GM12878 (cell line): ENCODE measurements at places on chromosomes 12 and 14.

- no peak overlapping the region for H3K27ac ChIP-seq
- no peak for DNase-seq
- H3K36me3 ChIP-seq = no peaks in the 10 kb centered on the region
- no peaks in the 10 kb centered on the region for H3K4me1 ChIP-seq
- H3K4me3 ChIP-seq = no peak overlapping the region
- no peaks in the 10 kb centered on the region for H3K27me3 ChIP-seq
Measured at GRCh38 chr14:37493606-37494005, 101.4 kb downstream of the FOXA1 start.

DNA sequence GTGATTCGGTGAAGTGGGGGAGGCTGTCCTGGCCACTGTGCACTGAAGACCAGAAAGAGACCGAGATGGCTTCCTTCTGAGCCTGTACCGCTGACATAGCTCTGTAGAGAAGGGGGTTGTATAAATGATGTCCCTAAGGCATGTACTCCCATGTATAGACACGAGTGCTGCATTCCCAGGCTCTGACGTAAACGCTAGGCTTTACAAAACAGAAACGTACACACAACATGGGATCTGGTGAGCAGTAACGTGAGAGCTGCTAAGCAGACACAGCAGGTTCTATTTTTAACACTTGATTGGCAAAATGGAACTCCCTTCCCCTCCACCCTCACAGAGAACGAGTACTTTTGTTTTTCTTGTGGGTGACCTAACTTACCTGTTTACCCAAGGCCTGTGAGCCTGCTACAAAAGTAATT is 35.9 kb downstream of the ACADS start:
- DNase-seq = no peak
- H3K4me3 ChIP-seq = no peak overlapping the region
- H3K27ac ChIP-seq = no peak overlapping the region

DNA sequence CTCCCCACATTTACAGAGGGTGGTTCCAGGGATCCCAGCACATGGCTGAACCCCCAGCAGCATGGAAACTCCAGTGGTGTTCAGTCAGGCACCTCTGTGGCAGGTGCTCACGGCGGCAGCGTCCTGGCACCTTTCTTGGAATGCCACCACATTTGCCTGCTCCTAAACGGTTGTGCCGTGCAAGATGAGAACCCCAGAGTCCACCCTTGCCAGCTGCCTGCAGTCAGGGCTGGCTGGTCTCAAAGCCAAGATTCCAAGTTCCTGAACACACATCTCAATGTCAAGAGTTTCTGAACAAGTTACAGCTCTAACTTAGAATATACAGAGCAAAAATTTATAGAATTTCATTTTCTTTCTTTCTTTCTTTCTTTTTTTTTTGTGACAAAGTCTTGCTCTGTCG is 38.7 kb downstream of the DDX51 start:
- peaks cover 7% of the 10 kb centered on the region; the same call in 1 of the 2 replicates for H3K36me3 ChIP-seq
- H3K27ac ChIP-seq = no peak overlapping the region
- H3K27me3 ChIP-seq = no peaks in the 10 kb centered on the region
- DNase-seq = no peak
- H3K4me3 ChIP-seq = no peak overlapping the region

GRCh38 chr14:24058951-24059475 is 7.2 kb downstream of the CARMIL3 start:
- DNase-seq = no peak
- no peaks in the 10 kb centered on the region; the same call in 1 of the 2 replicates for H3K27me3 ChIP-seq
- H3K4me1 ChIP-seq = no peaks in the 10 kb centered on the region
- H3K4me3 ChIP-seq = no peak overlapping the region
